ENCODE measurements at places on chromosomes 7 and 10.

DNA sequence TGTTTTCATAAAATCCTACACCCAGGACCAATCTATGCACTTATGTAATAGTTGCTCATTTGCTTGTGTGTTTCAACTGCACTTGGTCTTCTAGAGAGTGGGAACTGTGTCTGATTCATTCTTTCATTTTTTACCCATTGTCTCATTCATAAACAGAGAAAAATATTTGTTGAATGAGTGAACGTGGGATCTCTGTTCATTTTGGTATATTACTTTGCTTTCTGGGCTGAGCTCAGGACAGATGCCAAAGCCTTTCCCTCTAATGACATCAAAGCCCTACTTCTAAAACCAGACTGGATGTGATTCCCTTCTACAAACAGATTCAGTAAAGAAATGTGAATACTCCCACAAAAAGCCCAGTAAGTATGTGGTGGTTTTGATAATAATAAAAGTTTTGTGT, 145.2 kb downstream of the ST7 start:
- no peak for DNase-seq

- DNase-seq, result no peak
Measured at GRCh38 chr10:1343176-1343575, 287.0 kb downstream of the WDR37 start.

GRCh38 chr10:97336942-97337831, 2.7 kb upstream of the FRAT2 start:
- DNase-seq, result no peak

- no peak for DNase-seq
Measured at GRCh38 chr7:137890449-137890921, 43.7 kb upstream of the DGKI start.

DNA sequence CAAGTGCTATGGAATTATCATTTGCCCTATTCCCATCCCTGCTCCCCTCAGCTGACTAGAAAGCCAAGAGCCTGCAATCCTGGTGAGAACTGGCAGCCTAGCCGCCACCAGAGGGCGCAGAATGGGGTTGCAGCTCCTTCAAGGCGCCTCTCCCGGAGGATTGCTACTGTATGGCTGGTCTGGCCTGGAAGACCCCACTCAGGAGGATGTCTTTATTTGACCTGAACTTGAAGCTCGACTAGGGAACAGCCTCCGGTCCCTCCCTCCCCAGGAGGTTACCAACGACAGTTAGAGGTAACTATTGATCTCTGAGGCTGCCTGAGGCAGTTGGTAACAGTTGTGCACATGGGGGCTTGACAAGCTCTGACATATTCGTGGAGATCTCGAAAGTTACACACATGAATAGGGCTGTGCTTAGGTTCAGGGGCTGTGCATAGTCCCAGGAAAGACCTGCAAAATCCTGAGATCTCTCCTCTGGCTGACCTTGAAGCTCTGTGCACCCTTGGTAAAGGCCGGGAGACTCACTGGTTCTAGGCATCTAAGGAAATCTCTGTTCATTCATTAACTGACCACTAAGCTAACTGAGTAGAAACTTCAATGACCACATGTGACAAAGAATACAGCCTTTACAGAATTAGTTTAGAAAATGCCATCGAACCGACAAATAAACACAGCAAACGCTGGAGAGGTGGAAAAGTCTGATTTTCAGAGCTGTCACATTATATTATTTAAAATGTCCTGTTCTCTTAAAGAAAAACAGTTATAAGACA, 65.7 kb downstream of the TSPAN12 start:
- DNase-seq, result peak; percentile 10

GRCh38 chr10:106722524-106722923, 442.0 kb downstream of the SORCS1 start:
- no peak for DNase-seq

DNA sequence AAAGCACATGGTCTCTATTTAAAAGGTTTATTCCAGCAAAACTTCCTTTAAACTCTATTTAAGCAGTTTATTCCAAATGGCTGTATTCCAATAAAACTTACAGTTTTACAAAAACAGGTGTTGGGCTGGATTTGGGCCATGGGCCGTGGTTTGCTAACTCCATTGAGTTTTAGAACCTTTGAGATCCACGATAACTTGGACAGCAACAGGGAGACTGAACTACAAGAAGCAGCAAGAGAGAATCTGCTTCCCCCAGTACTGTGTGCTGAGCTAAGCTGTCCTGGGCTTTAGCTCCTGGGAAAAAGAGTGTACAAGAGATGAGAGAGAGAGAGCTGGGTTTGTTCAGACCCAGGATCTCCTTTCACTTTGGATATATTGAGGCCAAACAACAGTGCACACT, 204.0 kb upstream of the CELF2 start:
- no peak for DNase-seq

GRCh38 chr7:103879928-103880600, 109.4 kb downstream of the RELN start:
- no peak for DNase-seq

GRCh38 chr7:118259115-118259514, 34.6 kb downstream of the ANKRD7 start:
- no peak for DNase-seq

GRCh38 chr10:120019568-120019967, 127.0 kb downstream of the SEC23IP start:
- DNase-seq, result no peak

GRCh38 chr7:28088032-28088431, 92.6 kb downstream of the JAZF1 start:
- DNase-seq, result no peak

GRCh38 chr10:123582084-123582989, 83.8 kb upstream of the GPR26 start:
- peak; percentile 9 for DNase-seq

DNA sequence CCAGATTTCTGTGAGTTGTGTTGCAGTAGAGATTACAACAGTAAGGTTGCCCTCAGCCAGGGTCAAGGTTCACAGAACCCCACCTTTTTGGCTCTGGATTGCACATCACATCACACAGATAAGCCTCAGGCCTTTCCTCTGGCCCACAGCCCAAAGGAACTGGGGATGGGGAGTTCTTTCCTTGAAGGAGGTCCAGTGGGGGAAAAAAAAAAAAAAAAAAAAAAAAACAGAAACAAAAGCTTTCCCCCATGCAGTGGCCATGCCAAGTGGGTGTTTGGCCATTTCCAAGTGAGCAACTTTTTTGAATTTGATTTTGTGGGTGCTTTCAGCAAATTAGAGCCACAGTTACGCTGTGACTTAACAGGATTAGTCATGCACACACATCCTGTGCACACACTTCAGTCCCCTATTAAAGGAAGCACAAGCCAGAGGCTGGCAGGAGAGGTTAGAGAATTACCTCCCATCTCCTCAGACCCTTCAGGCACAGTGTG, 79.3 kb upstream of the NANOS1 start:
- DNase-seq, result no peak

GRCh38 chr10:92124616-92125143, 166.2 kb downstream of the CPEB3 start:
- DNase-seq, result no peak

GRCh38 chr10:89347701-89348457, 20.1 kb downstream of the IFIT3 start:
- DNase-seq, result no peak

DNA sequence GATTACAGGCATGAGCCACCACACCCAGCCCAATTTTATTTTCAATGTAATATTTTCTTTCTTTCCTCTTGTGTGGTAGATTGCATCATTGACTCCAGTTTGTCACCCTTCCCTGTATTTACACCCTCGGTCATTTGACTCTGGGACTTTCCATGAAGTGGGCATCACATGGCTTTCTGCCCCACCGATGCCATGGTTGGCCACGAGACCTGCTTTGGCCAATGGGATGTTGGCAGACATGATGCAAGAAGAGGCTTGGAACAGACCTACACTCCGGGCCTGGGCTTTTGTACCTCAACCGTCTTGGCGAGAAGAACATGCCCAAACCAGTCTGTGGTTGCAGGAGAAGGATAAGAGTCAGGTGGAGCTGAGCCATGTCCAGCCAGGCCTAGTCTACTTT, 38.8 kb upstream of the CACUL1 start:
- DNase-seq, result no peak

- peak; percentile 64 for DNase-seq
Measured at GRCh38 chr10:110610308-110610774, 33.8 kb upstream of the RBM20 start.

DNA sequence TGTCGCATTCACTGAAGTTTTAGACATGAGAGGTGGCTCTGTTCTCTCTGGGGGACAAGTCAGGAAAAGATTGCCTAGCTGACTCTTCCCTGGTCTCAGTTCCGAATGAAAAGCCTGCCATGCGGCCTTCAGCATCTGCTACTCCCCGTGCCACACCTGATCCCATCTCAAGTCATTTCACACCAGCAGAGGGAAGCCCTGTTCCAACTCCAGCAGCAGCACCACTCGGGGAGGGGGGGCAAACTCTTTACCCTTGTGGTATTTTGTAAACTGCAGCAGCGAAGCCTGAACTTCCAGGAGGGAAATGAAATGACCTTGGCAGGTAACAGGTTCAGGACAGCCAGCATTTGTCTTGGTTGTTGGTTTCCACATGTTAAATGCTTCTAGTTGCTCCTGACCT, 13.8 kb downstream of the LRRC4 start:
- no peak for DNase-seq

- no peak for DNase-seq
Measured at GRCh38 chr7:131517218-131517923, 39.1 kb downstream of the PODXL start.

- no peak for DNase-seq
Measured at GRCh38 chr7:131554880-131555516, 1.4 kb downstream of the PODXL start.

GRCh38 chr10:23448802-23449570, 10.1 kb downstream of the OTUD1 start:
- peak; percentile 47 for DNase-seq

- no peak for DNase-seq
Measured at GRCh38 chr10:72638586-72639440, 12.9 kb upstream of the MICU1 start.

DNA sequence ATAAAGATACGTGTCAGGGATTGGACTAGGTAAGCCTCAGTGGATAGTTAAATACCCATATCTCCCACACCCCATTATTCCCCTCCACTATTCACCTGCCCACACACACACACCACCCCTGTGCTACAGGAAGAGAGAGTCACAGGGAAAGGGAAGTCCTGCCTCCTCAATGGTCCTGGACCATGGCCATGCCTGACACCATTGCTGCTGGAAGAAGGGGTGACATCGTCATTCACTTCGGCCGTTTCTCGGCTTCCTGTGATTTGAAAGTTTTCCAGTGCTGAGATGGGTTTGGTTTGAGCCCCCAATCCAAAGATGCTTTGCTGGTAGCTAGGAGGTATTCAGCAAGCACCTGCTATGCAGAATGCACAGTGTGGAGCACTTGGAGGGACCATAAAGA, 18.5 kb downstream of the PRKAG2 start:
- DNase-seq, result no peak

DNA sequence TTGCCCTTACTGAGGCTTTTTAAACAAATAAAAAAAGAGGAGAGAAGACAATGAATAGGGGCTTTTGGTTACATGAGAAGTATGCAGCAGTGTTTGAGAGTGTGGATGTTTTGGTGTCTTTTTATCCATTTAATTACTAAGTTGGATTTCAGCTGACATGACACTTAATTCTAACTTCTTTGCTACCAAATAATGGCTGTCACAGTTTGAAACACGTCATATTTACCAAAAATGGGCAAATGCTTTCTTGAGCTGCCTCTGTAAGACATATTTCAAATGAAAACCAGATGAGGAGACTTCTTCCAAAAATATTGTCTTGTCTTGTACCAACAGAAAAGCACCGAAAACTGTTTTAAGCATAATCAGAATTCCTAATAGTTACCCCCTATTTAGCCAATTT, 4.0 kb downstream of the ABCB4 start:
- DNase-seq, result no peak

DNA sequence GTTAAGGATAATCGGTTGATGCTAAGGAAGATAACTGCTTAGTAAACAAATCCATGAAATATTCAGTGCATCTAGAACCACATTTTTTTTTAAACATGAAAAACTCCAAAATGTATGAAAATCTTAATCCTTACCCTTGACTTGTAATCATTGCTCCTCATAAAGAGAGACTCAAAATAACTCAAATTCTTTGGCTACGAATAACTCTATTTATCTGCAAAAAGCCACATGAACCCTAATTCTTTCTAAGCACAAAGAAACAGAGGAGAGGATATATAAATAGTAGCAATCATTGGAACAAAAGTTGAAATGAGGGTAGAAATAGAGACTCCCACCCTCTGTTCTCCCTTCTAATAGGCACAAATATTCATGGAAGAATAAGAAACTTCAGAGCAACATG, 40.2 kb downstream of the ANK3 start:
- no peak for DNase-seq

DNA sequence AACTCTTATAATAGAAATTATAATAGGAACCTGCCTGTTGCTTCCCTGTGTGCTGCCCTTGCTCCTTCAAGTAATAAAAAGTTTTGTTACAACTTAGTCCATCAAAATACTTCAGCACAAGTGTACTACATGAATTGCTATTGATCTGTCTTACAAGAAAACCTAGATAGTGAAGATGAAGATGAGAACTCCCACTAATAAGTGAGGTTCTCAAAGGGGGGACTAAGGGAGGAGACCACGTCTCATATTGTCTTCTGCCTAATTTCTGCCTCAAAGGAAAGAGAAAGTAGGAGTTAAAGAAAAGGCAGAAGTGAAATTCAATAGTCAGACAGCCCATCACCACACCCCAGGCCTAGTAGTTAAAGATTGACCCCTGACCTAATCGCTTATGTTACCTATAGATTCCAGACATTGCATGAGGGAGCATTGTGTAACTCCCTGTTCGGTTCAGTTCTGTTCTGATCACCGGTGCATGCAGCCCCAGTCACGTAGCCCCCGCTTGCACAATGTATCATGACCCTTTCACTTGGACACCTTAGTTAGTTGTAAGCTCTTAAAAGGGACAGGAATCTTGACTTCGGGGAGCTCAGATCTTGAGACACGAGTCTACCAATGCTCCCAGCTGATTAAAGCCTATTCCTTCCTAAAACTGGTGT, 18.2 kb upstream of the CHST3 start:
- no peak for DNase-seq

- DNase-seq, result no peak
Measured at GRCh38 chr7:25476863-25477499, 248.7 kb upstream of the NPVF start.

DNA sequence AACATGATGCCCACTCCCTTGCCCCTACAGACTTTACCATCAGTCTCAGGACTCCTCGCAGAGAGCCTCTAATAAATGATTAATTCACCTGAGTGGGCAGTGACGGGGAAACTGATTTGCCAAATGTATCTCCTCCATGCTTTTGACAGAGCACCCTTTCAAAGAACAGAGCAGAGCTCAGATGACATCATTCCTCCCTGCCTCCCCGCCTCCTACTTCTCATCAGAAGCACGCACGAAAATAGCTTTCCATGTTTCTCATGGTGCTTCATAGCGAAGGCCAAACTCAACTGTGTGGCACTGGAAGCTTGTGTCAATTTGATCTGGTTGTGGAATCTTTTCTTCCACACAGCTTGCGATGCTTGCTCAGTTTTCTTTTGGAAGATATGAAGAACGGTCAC, 442.5 kb downstream of the RPS24 start:
- no peak for DNase-seq

DNA sequence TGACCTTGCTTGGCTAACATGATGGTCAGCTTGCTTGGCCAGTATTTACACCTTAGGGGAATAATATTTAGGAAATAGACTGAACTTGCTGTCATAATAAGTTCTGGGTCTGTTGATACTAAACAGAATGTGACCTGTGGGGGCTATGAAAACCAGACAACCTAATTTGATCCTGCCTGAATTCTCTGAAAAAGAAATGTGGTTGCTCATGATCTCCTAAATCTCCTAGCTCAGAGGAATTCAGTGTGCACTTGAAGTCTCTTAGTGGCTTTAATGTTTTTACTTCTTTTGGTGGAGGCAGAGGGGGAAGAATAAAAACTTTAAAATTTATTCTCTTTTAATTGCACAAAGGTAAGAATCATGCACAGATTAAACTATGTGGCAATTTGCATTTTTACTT, 205.2 kb downstream of the SEC23IP start:
- DNase-seq, result no peak
